ENCODE measurements at places on chromosomes 6 and 20.
A peak's percentile ranks its signal among the peaks of the same experiment; 100 is the strongest.

DNA sequence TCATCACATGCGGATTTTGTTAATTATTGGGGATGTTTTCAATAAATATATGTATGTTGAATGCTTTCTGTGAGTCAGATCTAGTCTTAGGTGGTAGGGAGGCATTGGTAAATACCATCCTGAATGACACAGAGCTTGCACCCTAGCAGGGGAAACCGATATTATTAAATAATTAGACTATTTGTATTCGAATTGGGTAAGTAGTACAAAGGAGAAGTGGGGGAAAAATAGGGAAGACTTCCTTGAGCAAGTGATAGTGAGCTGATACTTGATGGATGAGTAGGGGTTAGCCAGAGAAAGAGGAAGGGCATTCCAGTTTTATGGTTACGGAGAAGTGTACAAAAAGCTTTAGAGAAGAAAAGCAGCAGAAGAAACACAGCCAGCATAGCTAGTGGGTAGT is 1.5 kb downstream of the RIOK1 start:
- DNase-seq, result no peak

GRCh38 chr20:5977223-5977622 is 26.8 kb downstream of the MCM8 start:
- DNase-seq, result no peak

DNA sequence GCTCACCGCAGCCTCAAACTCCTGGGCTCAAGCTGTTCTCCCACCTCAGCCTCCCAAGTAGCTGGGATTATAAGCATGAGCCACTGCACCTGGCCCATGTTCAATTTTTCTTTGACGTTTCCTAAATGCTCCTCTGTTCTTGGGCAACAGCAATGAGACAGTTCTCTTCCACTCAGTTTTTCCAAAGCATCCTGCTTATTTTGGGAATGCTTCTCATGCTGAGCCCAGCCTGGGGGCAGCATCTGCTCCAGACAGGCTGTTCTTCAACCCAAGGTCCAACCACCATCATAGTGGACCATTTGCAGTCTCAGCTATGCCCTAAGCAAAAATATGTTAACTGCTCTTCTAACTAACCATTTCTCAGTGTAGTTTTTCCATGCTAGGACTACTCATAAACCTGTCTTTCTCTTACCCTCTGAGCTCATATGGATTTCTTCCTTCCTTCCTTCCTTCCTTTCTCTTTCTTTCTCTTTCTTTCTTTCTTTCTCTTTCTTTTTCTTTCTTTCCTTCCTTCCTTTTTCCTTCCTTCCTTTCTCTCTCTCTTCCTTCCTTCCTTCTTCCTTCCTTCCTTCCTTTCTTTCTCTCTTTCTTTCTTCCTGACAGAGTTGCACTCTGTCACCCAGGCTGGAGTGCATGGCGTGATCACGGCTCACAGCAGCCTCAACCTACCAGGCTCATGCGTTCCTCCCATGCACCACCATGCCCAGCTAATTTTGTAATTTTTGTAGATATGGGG is 48.4 kb downstream of the GCNT2 start:
- DNase-seq, result no peak

GRCh38 chr20:63273059-63273579 is 506 bp downstream of the ARFGAP1 start:
- no peak for DNase-seq

- DNase-seq, result no peak
These were observed 396.0 kb downstream of the SYNE1 start for GRCh38 chr6:152241013-152241766.

GRCh38 chr6:159778542-159779103 is 10.8 kb downstream of the TCP1 start:
- DNase-seq, result no peak

- no peak for DNase-seq
These were observed 54.3 kb downstream of the MKKS start for GRCh38 chr20:10379761-10380160.

- no peak for DNase-seq
These were observed 58.9 kb upstream of the MCM9 start for GRCh38 chr6:118993803-118994251.

GRCh38 chr20:7980332-7981046 is 39.1 kb downstream of the TMX4 start:
- DNase-seq, result no peak

GRCh38 chr6:117601811-117602150 is 530 bp downstream of the GOPC start:
- DNase-seq, result no peak

- peak; percentile 36 for DNase-seq
These were observed 43.4 kb upstream of the ESR1 start for GRCh38 chr6:151763938-151764680.

GRCh38 chr6:43644940-43645612 is at the start of gene RSPH9:
Gene RSPH9 (plus strand): TSS chr6:43645036. CDS start chr6:43645099, 63 bp downstream.
- DNase-seq, result no peak

- DNase-seq, result no peak
These were observed 88.2 kb downstream of the NOL4L start for GRCh38 chr20:32496811-32497533.

DNA sequence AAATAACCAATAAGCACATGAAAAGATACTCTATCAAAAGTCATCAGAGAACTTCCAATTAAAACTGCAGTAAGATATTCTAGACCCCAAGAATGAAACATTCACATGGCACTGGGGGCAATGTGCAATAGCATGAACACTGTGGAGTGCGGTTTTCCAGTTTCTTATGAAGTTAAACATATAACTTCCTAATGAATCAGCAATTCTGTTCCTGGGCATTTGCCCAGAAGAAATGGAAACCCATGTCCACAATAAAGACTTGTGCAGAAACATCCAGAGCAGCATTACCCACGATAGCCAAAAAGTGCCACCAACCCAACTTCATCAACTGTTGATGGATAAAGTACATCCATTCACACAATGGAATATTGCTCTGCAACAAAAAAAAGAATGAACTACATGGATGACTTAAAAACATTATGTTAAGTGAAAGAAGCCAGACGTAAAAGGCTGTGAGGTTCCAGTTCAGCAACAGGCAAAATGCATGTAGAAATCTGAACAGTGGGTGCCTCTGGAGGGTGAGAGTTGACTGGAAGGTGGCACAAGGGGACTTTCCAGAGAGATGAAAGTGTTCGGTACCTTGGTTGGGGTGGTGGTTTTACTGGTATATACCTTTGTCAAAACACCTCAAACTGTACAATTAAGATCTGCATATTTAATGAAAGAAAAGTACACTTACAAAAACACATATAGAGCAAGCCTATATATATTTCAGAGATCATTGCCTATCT is 207.2 kb upstream of the ECI2 start:
- no peak for DNase-seq

DNA sequence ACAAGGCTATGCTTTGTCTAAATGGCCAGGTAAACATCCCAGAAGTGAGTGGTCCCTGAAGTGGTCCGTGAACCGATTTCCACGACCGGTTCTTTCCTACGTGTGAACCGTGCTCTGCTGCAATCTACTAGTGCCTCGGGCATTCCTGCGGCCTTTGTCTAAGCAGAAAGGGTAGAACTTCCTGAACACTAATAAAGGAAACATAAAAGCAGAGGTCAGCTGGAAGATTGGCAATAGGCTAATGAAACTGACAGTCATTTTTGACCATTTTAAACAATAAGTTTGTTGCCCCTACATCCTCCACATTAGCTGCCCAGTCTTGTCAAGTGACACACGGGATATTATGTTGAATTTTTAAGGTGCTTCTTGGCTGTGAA is 410.0 kb downstream of the PLCB1 start:
- no peak for DNase-seq

DNA sequence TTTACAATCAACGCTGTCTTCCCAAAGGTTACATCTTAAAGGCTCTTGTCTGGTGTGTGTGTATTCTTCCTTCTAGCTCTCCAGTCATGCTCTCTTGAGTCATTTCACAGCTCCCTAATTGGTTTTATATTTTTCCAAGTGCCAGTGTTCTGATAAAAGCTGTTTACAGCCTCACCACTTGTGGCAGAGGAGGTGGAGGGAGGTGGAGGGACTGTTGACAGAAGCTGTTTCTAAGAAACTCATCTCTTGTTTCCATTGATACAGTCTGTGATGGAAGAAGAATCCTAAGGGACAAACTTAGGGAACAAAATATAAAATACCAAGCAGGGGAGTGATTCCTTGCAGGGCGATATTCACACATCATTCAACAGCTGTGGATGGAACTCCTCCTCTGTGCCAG is 64.0 kb downstream of the QRSL1 start:
- no peak for DNase-seq

DNA sequence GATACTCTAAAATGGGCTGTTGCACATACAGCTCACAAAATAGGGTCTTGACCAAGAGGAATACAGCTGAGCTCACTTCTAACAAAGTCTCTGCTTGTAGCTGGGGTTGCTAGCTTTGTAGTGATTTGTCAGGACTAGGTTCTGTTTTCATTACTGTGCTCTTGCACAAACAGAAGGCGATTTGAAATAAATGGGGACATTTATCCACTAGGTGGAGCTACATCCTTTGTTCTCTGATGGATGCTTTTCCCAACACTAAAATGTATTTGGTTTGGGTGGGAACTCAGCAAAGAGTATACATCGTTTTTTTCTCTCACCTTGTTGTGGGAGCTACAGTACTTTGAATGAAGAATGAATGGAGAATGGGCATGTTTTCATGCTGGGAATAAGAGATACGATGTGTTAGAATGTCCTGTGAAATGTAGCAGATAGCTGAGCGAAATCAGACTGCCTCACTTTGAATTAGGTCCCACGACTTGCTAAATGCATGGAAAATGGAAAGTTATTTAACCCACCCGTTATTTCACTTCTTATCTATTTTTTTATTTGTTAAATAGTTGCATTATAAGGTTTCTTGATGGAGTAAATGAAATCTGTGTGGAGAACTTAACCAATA is 494.7 kb upstream of the MAP3K7 start:
- DNase-seq, result peak; percentile 74

- DNase-seq, result no peak
These were observed 1.1 kb upstream of the TFAP2B start for GRCh38 chr6:50817646-50817950.

DNA sequence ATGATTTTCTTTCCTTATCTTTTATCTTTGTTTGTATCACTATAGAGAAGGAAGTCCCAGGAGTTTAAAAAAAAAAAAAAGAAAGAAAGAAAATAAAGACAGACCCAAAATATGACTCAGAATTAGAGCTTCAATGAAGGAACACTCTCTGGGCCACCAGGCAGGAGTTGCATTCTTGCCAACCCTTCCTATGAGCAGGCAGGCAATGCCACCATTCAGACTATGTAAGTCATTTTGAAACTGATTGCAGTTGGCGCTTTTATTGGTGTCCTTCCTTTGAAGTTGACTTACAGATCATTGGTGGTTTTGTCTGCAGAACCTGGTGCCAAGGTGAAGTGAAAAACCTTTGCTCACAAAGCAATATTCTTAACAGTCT is 50.3 kb downstream of the MYB start:
- DNase-seq, result no peak

GRCh38 chr20:48489656-48490055 is 338.1 kb downstream of the PREX1 start:
- DNase-seq, result no peak

DNA sequence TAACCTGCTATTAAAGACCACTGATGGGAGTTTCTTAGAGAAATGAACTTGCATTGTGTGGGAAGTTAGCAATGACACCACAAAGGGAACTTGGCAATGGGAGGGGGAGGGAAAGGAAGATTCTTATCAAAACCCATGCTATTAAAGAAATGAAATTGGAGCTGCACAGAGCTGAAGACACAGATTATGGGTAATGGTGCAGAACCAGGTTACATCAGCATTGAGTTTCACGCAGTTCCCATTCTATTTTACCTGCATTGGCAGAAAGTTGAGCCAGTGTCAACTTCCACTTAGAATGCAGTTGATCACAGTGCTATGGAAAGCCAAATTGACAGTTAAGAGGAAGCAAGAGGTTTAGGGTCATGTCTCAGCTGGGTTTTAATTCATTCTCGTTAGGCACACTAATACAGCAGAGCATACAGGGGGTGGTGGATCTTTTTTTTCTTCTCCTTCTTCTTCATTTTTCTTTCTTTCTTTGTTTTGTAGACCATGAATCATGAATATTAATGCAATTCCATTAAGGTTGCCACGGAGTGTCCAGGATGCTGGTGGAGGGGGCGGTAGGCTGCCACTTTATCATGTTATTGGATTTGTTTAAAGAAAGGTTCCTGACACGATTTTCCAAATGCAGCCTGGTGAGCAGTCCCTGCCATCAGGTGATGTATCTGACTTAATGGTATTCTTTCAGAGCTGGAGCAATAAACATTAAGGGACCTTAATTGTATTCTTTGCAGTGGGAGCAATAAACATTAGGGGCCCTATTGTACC is 1092.0 kb upstream of the MAP3K7 start:
- DNase-seq, result peak; percentile 24

DNA sequence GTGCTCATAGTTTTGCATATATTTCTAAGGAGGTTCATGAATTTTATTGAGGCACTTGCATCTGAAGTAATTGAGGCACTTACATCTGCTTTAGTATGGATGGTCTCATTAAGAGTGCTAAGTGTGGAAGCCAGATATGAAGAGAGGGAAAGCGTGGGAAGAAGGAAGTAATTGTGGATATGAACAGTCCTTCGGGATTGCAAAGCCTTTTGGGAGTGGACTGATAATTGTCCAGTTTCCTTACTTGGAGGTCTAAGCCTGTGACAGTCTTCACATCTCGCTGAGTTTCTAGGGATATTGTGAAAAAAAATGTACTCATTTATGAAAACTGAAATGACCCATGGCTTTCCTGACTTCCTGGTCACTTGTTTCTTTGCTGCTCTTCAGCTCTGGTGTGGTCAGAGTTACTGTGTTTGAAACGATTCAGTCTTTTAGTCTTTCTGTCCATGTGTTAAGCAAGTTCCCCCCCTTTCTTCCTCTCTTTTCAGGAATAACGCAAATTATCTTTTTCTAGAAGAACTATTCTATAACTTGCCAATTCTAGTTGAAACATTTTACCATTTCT is 137.3 kb downstream of the ZFAND3 start:
- no peak for DNase-seq

DNA sequence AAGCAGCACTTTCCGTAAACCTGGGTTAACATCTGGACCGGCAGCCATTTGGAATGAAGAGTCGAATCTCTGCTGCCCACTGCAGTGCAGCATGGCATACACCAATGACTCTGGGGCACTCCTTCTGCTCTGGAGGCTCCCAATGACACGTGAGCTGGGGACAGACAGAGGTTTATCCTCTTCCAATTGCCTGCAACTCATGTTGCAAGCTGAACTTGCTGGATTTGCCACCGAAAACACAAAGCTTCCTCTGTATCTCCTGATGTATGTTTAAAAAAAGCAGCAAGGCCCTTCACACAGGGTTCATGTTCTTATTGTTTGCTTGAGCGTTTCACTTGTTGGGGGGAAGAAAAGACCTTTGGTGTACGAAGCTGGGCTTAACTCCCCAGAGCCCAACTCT is 10.8 kb downstream of the NCOA5 start:
- DNase-seq, result no peak

DNA sequence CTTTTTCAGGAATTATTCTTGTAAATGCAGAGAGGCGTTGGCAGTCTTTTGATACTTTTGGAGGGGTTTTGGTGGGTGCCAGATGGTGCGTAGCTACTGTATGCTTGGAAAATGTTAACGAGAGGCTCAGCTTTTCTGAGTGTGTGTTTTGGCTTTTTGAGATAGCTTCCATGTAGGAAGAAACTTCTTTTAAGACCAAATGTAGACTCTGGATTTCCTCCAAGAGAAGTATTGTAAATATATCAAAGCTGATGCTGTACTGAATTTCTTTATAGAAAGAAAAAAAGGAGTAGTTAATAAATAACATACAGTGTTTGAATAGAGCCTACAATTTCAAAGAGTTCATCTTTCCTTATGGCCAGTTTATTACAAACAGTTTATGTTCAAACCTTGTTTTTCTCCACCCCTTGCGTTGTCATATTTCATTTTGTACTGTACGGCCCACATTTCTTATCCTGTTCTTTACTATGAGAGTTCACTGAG is 16.7 kb downstream of the TIAM2 start:
- no peak for DNase-seq

GRCh38 chr6:111606620-111607115 is 990 bp upstream of the TRAF3IP2 start:
- DNase-seq, result no peak

Data from left renal pelvis (tissue), 4 donors.